ENCODE measurements at places on chromosomes 13 and 19. TPM values are rescaled to one million over a fixed set of nuclear protein-coding genes. Genes with fewer than 3 reads are reported as not detected.

DNA sequence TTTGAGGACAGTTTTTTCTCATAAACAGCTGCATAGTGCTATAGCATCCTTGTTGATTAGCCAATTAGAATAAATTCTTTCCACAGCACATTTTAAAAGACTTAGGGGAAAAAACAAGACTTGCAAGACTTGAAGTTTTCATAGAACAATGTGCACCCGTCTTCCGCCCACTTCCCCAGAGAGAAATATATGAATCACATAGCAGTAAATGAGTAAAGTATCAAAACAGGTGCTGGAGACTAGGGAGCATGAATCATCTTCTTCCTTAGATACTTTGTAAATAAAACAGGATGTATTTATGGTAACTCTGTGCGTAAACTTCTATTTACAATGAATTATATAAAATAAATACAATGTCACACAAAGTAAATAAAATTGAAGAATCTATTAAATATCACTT, 75.1 kb downstream of the COL4A2 start:
- peaks cover 13% of the 10 kb centered on the region for H3K4me1 ChIP-seq
- no peak overlapping the region for H3K27ac ChIP-seq
- H3K36me3 ChIP-seq: no peaks in the 10 kb centered on the region
- H3K4me3 ChIP-seq: no peak overlapping the region
- no peak for DNase-seq

The TMC4 gene
- 52.1 TPM for total RNA-seq

DNA sequence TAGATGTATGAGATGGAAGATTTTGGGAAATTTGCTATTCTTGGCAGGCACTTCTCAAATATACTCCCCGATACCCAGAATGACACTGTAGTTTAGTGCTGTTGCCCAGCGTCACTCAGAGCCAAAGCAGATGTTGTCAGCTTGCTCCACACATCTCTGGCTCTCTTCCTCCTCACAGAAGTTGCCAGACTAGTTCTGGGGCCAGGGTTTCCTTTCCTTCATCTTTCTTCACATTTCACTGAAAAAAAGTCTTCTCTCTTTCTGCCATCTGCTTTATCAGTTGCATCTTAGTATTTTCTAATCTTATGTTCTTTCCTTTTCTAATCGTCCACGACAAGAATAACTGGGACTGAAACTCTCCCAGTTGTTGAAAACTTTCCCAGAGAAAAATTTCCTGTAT, 251.4 kb downstream of the RGCC start:
- H3K27me3 ChIP-seq: no peaks in the 10 kb centered on the region
- peak; percentile 17 for DNase-seq

DNA sequence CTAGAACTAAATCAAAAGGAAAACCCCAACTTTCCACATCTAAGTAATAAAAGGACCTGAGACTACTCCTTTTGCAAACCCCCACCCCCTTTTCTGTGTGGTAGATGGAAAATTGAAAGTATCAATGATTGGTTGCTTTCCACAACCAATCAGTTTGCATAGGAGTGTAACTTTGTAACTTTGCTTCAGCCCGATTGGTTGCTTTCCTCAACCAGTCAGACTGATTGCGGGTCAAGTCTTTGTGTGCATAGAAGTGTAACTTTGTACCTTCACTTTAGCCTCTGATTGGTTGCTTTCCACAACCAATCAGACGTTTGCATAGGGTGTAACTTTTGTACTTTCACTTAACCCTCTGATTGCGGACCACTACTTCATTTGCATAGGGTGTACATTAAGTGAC, 8.0 kb upstream of the B3GLCT start:
- DNase-seq: no peak
- no peaks in the 10 kb centered on the region for H3K27me3 ChIP-seq
- H3K4me1 ChIP-seq: no peaks in the 10 kb centered on the region

DNA sequence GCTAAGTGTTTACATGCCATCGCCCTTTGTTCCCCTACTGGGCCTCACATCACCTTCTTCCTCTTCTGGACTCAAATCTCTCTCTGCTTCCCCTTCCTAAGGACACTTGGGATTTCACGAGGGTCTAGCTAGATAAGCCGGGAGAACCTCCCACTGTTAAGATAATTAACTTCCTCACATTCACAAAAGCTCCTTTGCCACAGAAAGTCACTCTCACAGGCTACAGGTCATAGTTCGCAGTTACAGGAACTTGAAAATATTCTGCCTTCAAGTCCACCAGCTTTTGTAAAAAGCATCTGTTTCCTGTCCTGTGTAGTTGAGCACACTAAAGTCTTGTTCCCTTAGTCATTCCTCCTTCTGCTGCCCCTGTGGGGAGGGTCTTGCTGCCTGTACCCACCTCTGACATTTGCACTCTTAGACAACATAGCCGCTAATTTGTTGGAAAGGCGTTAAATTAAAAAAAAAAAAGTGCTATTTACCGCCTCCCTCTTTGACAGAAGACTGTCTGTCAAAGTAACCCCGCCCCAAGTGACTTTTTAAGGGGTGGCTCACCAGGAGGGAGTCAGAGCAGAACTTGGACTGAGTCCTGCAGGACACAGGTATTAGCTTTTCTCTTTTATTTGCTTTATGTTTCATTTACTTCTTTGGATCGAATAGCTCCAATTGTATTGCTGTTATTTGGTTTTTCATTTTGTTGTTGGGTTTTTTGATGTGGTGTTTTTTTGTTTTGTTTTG, 26.8 kb upstream of the CEACAM21 start:
- peak overlapping the region; percentile 24 for H3K27ac ChIP-seq
- H3K4me1 ChIP-seq: no peaks in the 10 kb centered on the region
- H3K36me3 ChIP-seq: no peaks in the 10 kb centered on the region
- H3K27me3 ChIP-seq: no peaks in the 10 kb centered on the region

DNA sequence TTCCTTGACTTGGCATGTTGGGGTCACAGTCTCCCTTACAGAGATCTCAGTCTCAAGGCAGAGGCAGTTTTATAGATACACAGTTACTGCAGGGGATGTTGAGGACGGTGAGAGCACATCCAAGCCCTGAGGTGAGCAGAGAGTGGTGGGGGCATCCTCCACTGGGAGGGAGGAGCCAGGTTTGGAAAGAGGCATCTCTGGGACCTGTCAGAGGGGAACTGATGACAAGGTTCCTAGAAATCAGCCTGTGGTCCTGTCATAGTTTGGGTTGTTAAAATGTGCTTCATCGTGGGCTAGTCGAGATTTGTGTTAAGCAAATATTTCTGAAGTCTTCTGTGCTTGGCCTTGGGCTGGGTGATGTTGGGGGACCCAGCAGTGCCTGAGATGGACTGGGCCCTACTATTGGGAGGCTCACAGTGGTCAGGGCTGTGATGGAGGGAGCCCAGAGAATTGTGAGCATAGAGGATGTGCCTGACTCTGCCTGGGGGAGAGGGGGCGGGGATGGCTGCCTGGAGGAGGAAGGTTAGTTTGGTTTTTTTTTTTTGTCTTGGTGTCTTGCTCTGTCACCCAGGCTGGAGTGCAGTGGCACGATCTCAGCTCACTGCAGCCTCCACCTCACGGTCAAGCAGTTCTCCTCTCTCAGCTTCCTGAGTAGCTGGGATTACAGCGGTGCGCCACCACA, 3.9 kb downstream of the SUPT5H start:
- H3K27ac ChIP-seq: no peak overlapping the region
- peaks cover 8% of the 10 kb centered on the region for H3K36me3 ChIP-seq
- DNase-seq: no peak
- H3K27me3 ChIP-seq: no peaks in the 10 kb centered on the region

The CGB5 gene
- total RNA-seq: not detected

DNA sequence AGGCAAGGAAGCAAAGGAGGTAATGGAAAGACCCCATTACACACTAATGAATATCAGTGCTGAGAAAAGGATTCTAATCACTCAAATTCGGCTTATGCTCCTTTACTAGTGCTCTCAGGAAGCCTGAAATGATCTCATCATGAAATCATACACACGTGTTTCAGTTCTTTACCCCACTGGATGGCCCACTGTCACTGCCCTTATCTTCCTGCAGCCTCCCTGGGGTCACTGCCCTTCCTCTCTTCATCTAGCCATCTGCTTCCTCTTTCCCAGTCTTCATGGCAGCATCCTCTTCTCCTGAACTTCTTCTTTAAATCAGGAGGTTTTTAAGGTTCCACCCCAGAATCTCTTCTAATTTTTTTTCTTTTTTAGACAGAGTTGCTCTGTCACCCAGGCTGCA, 27.9 kb upstream of the EEF1AKMT1 start:
- no peak for DNase-seq
- no peaks in the 10 kb centered on the region for H3K27me3 ChIP-seq
- no peak overlapping the region for H3K4me3 ChIP-seq

The ACP7 gene
- total RNA-seq: 0.22 TPM

The ZNF229 gene
- total RNA-seq: 13.3 TPM

GRCh38 chr19:5002143-5002542, 33.2 kb downstream of the KDM4B start:
- H3K36me3 ChIP-seq: no peaks in the 10 kb centered on the region
- H3K4me3 ChIP-seq: no peak overlapping the region
- peaks cover 51% of the 10 kb centered on the region for H3K4me1 ChIP-seq
- no peak for DNase-seq

DNA sequence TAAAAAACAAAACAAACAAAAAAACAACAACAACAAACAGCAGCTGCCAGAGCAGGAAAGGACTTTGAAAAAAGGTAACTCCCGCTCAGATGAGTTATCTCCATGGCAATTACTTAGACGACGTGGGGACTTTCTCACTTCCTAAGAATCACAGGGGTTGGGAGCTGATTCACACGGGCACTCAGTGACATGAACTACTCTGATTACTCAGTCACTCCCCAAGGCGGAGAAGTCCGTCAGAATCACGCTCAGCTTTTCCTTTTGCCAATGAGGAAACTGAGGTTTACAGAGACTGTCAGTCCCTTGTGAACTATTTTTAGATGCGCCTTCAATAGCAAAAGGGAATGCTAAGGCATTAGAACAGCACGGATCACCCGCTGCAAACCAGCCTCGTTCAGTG, 32.3 kb upstream of the MATK start:
- no peaks in the 10 kb centered on the region for H3K4me1 ChIP-seq
- H3K36me3 ChIP-seq: no peaks in the 10 kb centered on the region
- DNase-seq: no peak
- no peaks in the 10 kb centered on the region for H3K27me3 ChIP-seq
- no peak overlapping the region for H3K27ac ChIP-seq

- H3K27me3 ChIP-seq: no peaks in the 10 kb centered on the region
- no peaks in the 10 kb centered on the region for H3K36me3 ChIP-seq
- no peak overlapping the region for H3K27ac ChIP-seq
- DNase-seq: no peak
- no peaks in the 10 kb centered on the region for H3K4me1 ChIP-seq
Observed at GRCh38 chr13:90154311-90154960, 1193.1 kb upstream of the MIR17HG start.

GRCh38 chr19:12983542-12984142, 11.6 kb upstream of the NFIX start:
- H3K36me3 ChIP-seq: no peaks in the 10 kb centered on the region
- peak; percentile 67 for DNase-seq

- H3K27ac ChIP-seq: no peak overlapping the region
- no peak overlapping the region for H3K4me3 ChIP-seq
- no peaks in the 10 kb centered on the region for H3K4me1 ChIP-seq
- H3K27me3 ChIP-seq: no peaks in the 10 kb centered on the region
- no peak for DNase-seq
Observed at GRCh38 chr19:33459222-33460090, 62.1 kb downstream of the PEPD start.
